ENCODE measurements at places on chromosomes 12 and 14.

GRCh38 chr14:51575349-51576116 is 76.2 kb upstream of the FRMD6 start:
- no peak for DNase-seq

DNA sequence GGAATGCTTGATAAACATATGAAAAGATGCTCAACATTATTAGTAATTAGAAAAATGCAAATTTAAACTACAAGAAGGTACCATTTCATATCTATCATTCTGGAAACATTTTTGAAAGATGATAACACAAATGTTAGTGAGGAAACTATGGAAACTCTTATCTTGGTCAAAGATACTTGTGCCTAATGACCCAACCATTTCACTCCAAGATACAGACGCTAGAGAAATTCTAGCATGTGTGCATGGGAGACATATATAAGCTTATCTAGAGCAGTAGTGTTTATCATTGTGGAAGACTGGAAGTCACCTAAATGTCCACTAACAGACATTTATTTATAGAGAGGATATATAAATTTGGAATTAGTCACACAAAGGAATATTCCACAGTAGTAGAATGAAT is 143.1 kb upstream of the HMGA2 start:
- no peak for DNase-seq

DNA sequence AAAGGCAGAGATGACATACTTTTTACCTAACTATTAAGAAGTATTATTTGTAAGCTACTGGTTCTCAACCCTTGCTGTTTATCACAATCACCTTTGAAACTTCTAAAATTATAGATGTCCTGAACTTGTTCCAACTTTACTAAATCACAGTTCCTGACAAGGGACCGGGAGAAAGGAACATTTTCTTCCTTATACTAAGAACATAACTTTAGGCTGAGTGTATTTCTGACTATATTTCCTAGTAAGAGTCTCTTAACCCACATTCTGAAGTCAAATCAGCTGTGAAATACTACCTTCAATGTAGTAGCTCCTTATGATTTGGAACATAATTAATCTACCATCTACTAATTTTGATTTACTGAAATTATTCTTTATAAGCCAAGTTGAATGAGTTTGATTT is 80.2 kb downstream of the BAZ1A start:
- no peak for DNase-seq

DNA sequence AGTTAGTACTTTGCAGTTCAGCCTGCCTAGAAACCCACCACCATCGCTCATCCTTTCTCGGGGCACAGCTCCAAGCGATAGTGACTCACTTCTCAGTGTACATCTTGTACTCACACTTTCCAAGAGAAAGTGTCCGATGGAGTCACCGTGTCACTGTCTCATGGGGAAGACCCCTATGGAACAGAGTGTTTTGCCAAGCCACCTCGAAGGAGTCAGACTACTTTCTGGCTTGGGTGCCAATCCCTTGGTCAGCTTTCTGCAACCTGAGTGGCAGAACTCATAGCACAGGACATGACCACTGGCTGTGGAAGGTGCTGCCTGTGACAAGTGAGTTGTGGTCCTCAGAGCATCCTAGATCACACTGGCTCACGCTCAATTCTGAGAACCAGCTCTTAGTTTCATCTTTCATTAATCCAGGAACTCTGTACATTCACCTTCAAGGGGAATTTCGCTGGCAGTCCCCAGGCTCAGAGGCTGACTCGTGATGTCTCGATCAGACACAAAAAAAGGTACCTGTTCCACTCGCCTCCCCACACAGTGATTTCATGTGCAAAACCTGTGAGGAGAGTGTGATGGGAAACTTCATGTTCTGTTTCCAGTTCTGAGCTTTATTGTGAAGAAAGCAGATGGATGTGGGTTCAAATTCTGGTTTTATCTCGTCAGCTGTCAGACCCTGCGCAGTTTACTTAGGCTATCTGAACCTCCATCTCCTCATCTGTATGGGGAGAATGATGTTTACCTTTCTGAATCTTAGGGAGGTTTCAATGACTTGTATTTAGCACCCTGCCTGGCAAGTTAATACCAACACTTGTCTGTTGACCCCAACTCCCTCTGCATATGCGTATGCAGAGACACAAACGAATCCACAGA is 127.3 kb upstream of the CCND2 start:
- peak; percentile 48 for DNase-seq

DNA sequence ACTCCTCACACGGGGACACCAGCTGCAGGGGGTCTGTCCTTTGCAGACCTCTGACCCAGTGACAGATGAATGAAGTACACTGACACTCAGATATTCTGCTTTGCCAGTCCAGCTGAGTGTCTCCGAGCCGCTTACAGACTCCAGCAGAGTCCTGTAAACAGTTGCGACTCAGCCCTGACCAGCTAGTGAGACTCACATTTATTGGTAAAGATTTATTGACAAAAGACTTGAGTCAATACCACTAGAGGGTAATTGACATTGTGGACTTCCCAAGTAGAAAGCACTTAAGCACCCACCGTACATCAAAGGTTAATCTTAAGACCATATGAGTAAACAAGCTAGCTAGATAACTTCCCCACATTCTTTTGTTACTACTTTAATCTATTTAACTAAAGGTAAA is 9.8 kb upstream of the FKBP4 start:
- no peak for DNase-seq

DNA sequence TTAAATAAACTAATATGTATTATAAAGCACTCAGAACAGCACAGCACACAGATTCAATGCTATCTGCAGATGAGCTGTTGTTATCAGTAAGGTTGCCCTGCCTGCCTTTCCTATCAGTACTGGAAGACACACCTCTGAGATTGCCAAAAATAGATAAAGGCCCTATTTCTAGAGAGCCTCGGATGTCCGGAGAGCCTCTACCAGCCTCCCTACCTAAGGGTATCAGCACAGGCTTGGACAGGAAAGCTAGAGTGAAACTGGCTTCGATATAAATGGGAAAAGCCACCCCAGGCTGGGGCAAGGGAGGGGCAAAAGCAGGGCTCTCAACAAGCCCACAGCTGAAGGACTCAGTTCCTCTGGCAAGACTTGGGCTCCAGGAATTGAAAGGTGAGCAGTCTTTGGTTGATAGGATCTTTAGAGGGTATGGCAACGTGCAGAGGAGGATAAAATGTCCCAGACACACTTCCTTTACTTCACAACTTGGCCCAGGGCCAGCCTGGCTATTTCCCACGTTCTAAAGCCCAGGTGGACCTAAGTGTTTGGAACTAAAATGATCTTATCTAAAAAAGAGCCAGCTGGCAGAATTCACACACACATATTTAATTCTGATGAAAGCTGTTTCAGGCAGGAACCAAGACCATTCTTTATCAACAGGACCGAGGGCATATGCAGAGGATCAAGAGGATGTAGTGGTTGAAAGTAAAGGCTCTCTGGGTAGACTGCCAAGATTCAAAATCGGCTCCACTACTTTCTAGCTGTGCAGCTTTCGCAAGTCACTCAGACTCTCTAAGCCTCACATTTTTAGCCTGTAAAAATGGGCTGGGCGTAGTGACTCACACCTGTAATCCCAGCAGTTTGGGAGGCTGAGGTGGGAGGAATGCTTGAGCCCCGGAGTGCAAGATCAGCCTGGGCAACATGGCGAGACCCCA is 37.8 kb upstream of the ITPR2 start:
- no peak for DNase-seq

DNA sequence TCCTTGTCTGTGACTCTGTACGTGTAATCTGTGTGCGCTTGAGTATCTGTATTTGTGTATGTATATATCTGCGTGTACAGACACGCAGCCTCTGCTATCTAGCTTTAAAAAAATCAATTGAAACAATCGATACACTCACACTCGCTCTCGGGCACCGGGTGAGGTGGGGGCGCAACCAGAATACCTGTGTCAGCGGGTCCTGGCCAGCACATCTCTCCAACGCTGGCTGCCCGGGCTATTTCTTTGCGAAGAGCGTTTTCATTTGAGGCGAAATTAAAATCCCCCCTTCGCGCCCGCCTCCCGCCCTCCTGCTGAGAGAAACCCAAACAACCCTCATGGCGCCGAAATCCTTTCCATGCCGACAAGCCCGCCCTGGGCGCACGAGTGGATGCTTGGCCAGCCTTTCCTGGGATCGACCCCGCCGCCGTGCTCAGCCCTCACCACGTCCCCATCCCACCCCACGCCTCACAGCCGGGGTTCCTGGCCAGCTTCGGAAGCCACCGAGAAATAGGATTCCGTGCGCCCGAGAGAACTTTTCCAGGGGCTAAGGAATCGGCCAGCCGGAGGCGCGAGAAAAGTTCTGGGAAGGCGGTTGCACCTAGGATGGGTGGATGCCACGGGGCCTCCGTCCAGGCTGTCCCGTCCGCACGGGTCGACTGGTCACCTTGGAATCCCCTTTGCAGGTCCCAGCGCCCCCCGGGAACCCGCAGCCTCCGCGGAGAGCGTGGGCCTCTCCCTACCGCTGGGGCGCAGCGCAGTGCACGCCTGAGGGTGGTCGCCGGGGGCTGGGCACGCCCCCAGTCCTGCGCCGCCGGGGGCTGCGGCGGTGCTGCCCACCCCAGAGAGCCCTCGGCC is 1.0 kb downstream of the ZDHHC22 start:
- no peak for DNase-seq

GRCh38 chr14:103260629-103261124 is 73.4 kb upstream of the EIF5 start:
- DNase-seq: no peak

DNA sequence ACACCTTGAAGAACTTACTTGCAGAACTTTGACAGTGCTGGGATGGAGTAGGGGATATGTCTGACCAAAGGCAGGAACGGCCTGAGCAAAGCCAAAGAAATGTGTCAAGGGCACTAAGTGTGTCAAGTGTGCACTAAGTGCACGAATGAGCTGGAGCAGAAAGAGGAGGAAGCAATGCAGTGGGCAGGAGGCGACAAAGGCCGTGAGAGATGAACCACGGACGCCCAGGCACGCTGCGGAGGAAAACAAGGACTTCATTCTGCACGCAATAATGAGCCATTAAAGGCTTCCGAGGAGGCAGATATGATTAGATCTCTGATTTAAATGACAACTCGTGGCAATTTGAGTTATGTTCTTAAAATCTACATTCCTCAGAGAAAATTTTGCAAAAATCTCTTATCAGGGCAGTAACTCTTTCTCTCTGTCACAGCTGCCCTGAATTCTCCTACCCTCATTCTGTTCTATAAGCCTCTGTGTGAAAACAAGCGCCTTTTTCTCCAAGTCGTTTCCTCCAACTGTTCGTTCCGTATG is 25.3 kb downstream of the GRIN2B start:
- DNase-seq: no peak

- no peak for DNase-seq
Observed at GRCh38 chr12:3995306-3995705, 122.1 kb upstream of the PARP11 start.

DNA sequence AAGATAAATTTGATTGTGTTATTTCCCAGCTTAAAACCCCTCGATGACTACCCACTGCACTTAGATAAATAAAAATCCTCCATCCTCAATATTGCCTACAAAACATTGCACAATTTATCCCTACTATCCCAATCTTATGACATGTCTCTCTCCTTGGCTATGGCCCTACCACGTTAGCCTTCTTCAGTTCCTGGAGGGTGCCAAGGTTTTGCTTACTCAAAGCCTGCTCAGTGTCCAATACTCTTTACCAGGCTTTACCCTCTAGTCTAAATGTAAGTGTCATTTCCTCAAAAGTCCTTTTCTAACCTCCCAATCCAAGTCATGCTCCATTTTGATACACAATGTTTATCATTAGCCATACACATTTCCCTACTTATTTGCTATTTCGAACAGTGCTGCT is 35.0 kb upstream of the PPM1A start:
- DNase-seq: no peak

- DNase-seq: no peak
Observed at GRCh38 chr14:83463500-83464098, 1929.9 kb upstream of the SEL1L start.

GRCh38 chr12:68393417-68393816 is 61.3 kb upstream of the MDM1 start:
- DNase-seq: no peak

DNA sequence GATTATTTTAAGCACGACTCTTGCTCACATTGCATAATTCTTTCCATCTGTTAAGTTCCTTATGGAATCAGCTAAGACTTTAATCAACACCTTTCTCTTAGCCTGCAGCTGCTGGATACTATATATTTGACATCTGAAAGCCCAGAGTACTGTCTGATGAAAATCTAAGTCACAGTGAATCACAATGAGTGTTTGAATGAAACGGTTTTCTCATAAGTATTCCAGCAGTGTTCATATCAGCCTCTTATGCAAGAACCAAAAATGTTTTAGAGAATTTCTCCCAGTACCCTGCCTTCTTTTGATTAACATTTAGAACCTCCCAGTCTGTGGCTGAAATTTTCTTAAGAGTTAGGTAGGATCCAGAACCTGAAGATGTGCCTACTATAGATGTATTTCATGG is 55.6 kb downstream of the FRMD6 start:
- no peak for DNase-seq

GRCh38 chr14:91778217-91778616 is 46.3 kb upstream of the CATSPERB start:
- DNase-seq: no peak

GRCh38 chr12:125228519-125229260 is 163.5 kb downstream of the AACS start:
- DNase-seq: no peak

DNA sequence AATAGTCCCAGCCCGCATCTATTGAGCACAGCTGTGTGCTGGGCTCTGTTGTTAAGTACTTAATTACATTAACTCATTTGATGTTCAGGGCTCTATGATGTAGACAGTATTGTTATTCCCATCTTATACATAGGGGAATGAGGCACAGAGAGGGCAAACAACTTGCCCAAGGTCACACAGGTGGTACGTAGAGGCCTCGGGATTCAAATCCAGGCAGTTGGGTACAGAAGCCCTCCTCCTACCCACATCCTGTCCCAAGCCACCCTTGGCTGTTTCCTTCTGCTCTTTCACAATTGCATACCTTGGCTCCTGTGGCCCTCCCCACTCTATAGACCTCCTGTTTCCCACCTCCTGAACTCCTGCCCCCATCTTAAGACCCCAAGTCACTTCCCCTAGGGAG is 10.0 kb upstream of the GPR68 start:
- DNase-seq: no peak

DNA sequence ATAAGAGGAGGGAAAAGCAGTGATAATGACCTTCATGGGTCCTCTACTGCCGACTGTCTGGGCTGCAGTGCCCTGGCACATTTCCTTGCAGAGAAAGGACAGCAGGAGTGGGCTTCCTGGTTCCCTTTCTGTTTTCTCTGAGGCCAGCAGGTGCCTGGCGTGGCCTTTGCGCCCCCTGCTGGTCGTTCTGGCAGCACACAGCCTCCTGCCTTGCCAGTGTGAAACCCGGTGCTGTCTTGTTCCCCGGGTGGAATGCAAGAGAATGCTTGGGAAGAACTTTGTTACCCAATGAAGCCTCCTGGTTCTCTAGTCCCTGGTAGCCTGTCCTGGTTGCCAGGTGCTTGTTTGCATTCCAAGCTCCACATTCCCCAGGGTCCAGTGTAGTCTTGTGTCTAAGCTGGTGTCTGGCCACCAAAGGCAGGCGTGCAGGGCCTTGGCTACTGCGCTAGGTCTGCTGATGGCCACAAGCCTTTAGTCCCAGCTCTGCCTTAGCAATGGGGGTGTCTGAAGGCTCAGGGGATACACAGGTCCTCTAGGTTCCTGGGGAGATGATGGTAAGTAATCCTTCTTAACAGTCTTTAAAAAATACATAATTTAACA is 1392.4 kb upstream of the TMEM132C start:
- DNase-seq: peak; percentile 47

All from activated CD4-positive, alpha-beta T cell treated with anti-CD3 and anti-CD28 coated beads for 24 hours (primary cell).